ENCODE measurements at places on chromosomes 16 and 17. TPM values are rescaled to one million over a fixed set of nuclear protein-coding genes. Genes with fewer than 3 reads are reported as not detected.

GRCh38 chr17:70636517-70637133 lies 467.3 kb downstream of the KCNJ2 start:
- peak; percentile 29 for DNase-seq

GRCh38 chr17:41163828-41164227 lies 3.3 kb upstream of the KRTAP4-4 start:
- DNase-seq: no peak

DNA sequence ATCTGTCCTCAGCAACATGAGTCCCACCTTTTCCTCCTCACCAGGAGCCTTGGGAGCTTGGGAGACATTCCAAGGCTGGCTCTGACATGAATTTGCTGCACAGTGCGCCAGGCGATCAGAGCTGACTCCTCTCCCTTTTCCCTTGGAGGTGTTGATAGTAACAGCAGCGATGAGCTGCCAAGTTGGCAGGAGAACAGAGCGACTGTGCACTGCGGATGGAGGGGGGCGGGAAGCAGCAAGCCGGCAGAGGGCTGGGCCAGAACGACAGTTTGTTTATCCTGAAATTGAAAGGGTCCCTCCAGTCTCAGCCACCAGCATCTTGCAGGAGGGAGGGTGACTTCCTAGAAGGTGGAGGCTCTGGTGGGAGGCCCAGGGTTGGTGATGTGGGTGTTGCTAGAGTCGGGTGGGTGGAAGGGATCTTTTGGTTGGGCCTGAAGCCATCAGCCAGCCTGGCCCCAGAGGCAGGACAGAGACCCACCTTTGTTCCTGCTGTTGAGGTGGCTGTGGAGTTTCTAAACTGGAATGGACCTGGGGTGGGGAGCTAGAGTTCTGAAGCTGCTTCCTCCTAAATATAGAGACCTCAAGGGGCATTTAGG lies 22.5 kb upstream of the DYNLL2 start:
- DNase-seq: no peak

- DNase-seq: no peak
Measured at GRCh38 chr16:1155353-1156054, 2.6 kb downstream of the CACNA1H start.

DNA sequence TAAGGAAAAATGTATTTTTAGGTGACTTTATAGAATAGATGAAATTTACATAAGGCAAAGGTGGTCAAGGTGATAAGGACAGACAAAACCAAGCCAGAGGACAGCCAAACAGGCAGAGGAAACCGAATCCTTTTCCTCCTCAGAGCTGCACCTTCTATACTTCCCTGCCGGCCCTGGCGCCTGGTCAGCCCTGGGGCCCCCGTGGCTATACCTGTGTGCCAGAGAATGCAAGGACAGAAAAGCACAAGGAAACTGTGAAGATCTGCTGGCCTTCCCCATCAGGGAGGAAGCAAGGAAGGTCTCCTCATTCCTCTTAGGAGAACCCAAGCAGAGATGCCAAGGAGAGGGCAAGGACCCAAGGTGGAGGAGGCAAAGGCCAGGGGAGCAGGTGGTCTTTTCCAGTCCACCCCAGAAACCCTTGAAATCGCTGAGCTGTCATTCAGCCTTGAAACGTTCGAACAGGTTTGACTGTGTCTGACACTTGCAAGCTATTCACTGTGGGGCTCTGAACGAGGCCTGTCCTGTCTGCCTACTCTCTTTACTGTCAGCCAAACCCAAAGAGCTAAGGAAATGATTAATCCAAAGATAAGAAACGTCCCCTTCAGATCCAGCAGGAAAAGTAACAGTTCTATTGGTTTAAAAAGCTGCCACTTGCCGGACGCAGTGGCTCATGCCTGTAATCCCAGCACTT lies 114.4 kb downstream of the XYLT1 start:
- DNase-seq: no peak

DNA sequence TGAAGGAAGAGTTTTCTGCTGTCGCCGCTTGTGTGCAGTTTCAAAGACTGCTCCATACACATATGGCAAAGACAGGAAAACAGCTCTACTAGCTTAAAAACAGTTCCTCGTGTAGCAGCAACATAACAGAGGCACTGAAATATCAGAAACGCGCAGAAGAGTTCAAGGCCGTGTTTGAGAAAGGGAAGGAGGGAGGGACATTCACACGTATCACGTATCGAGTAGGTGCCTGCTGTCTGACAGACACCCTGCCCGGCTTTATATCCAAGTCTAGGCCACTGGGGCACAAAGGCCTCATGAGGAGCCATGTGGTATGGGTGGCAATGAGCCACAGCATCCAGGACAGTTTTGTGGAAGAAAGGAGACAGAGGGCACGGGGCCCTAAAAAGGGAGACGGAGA lies 50.3 kb downstream of the PLXDC1 start:
- no peak for DNase-seq

DNA sequence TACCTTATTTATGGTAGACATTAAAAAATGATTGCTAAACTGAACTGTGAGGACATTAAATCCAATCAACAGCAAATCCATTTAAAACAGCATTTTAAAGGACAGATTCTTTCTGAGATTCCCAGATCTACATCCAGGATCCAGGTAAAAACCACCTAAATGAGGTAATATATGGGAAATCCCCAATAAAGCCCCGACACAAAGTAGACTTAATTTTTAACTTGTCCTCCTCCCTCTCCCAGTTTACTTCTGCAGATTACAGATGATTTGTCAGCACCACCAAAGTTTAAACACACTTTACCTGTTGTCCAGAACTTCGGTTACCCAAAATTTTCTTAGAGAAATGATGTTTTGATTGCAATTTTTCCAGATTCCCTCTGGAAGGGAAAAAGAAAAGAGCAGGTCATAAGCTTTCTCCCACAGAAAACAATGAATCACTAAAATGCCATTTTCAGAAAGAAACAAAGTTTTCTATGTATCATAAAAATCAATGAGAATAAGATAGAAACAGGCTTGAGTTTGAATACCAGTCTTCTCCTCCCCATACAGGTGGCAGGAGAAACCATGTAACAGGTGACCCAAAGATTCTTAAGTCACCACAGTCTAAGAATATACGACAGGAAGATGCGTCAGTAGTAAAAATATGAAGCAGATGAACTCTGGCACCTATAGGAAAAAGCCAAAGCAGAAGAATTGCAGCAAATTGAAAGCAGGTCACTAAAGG lies 22.8 kb downstream of the GJC1 start:
- no peak for DNase-seq

GRCh38 chr17:33017366-33017765 lies 25.7 kb downstream of the SPACA3 start:
- DNase-seq: no peak

GRCh38 chr17:39599665-39600231 lies 8.0 kb downstream of the NEUROD2 start:
- no peak for DNase-seq

GRCh38 chr17:71023249-71024030 lies 854.1 kb downstream of the KCNJ2 start:
- no peak for DNase-seq

- DNase-seq: no peak
Measured at GRCh38 chr16:51148678-51149228, 2.3 kb downstream of the SALL1 start.

GRCh38 chr17:14353861-14354474 lies 53.1 kb downstream of the HS3ST3B1 start:
- no peak for DNase-seq

- DNase-seq: no peak
Measured at GRCh38 chr17:2259769-2260536, 43.6 kb downstream of the SMG6 start.

DNA sequence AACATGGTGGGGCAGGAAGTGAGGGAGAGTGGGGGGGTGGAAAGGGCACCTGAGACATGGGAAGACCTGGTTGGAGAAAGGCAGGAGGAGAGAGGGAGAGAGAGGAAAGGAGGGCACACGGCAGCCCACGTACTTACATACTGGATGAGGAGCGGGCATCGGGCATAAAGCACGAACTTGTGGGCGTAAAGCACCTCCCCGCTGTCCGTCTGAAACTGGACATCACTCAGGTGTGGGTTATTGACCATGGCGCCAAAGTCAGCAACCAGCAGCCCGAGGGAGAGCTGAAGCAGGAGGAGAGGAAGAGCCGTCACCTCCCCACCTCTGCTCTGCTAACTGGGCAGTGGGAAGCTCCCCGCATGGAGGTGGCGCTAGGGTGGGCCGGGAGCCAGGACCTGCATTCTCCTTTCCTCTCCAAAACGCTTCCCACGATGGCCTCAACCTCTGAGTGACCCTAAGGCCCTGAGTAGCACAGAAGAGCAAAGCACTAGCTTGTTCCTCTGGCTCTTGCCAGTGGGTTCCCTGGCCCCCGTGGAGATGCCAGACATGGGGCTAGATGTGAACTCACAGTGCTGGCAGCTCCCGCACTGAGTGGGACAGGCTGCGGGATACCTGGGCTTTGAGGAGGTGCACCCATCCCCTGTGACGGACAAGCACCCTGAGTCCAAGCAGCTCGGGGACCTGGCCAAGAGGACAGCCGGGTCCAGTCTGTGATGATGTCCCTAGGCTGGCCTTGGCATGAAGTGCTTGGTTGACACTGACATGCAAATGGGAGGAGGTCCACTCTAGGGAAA lies 16.9 kb downstream of the SLX4 start:
- no peak for DNase-seq

DNA sequence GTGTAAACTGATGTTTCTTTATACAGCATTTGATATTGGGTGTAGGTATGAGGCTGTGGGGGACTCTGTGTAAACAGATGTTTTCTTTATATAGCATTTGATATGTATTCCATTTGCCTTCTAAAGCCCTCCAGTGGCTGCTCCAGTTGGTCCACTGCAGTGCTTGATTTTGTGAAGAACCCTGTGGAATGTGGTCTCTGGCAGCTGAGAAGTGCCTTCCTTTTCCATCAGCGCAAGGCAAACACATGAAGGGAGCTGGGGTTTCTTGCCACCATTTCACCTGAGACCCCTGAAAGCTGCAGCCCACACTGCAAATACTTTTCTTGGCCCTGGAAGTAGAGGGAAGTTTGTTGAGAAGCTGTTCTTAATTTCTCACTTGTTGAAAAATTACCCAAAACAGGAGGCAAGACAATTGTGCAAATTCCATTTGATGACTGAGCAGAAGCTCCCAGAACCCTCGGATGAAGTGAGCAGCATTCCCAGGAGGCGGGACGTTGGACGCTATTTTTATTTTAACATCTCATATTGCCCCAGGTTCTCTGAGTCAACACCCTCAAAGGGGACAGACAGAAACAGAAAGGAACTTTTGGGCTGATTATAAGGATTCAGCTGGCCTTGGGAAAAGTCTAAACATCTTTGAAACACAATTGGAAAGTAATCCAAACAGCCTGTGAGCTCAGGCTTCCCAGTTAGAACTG lies 158.5 kb upstream of the RPH3AL start:
- DNase-seq: no peak

- DNase-seq: no peak
Measured at GRCh38 chr17:79834565-79835469, 4.4 kb downstream of the CBX4 start.

- DNase-seq: peak; percentile 71
Measured at GRCh38 chr17:10729334-10730193, at the start of gene TMEM220. TSS of gene TMEM220 (minus strand) at chr17:10730023. CDS start at chr17:10729851, 172 bp downstream.

GRCh38 chr16:10876799-10877341 lies at the start of gene CIITA:
TSS of gene CIITA (plus strand) at chr16:10877202. CDS start at chr16:10877331, 129 bp downstream.
- DNase-seq: peak; percentile 86

DNA sequence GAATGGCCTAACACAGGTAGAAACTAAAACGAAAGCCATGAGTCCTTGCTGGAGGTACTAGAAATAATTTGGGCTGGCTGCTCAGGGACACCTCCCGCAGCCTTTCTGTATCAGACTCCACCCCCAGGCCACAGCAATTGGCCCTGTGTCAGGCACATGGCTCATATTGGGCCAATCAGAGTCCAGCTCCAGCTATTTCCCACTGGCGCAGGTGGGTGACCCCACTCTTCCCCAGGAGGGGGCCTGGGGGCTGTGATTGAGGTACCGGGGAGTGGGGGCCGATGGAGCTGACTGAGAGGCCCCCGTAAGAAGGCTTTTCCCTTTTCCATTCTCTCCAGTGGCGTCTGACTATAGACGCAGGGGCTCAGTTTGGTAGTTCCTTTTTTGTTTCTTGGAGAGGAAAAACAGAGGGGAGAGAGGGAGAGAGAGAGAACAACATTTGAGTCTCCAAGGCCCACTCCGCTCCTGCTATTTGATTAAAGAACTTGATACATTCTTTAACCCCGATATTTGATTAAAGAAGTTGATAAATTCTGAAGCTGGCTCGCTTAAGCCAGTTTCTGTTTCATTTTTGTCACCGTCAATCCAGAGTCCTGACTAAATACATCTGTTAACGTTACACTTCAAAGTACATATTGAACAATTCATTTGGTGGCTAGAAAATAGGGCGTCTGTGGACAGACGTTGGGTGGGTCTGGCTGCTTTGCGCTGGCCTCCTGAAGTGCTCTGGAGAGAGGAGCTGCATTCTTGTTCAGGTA lies 26.3 kb downstream of the FOXL1 start:
- DNase-seq: no peak

- DNase-seq: no peak
Measured at GRCh38 chr17:77400445-77400870, 259.7 kb downstream of the SEC14L1 start.

- DNase-seq: no peak
Measured at GRCh38 chr17:77064598-77064997, 76.2 kb upstream of the SEC14L1 start.

GRCh38 chr17:68391561-68392268 lies 65.6 kb downstream of the WIPI1 start:
- peak; percentile 48 for DNase-seq

GRCh38 chr17:63335831-63336230 lies 110.3 kb downstream of the CYB561 start:
- DNase-seq: no peak

DNA sequence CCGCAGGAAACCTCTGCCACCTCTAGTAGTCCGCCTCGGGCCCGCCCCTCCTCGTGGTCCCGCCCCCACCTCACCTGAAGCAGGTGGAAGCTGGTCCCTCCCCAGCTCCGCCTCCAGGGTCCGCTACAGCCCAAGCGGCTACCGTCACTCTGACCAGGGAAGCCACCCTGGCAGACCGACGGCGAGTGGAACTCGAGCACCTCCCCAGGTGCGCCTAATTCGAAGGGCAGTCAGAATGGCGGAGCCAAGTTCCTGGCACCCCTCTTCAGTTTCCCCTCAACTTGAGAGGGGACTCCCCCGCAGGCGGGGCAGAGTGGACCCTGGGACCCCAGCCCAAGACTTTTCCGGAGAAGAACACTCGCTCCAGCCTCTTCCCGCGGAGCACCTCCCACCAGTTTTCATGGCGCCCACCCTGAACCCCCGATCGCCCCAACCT lies 507 bp downstream of the FHOD1 start:
- peak; percentile 85 for DNase-seq

DNA sequence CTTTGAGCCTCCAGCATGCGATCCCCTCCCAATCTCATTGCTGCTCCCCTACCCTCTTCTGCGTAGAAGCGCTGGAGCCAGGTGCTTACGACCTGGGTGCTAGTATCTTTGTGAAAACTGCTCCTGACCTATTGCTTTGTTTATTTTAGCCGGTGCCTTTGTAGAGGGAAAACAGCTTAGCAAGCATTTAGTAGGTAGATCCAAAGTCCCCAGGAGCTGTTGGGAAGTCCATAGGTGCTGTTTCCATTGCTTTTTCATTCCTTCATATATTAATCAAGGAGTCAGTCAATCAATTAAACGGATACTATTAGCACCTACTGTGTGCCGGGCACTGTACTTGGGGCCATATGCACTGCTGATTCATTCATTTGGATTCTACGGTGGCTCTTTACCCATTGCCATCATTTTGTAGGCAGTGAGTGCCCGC lies 497.6 kb downstream of the WWOX start:
- no peak for DNase-seq

The LRRC75A gene
- total RNA-seq: 7.0 TPM

The FOXJ1 gene
- total RNA-seq: not detected

The CCDC200 gene
- total RNA-seq: not detected

The PPL gene
- total RNA-seq: 62.2 TPM

The RNF43 gene
- total RNA-seq: 19.0 TPM

The SSTR5 gene
- total RNA-seq: 5.8 TPM

The PRAC1 gene
- total RNA-seq: not detected

The ODAD4 gene
- total RNA-seq: 1.6 TPM

The KLHL11 gene
- total RNA-seq: 14.0 TPM
